Fibroblast of lung (primary cell): ENCODE measurements at places on chromosomes 3 and 15.

- no peak for DNase-seq
These were observed 3.4 kb upstream of the P3H2 start for GRCh38 chr3:190124067-190124466.

GRCh38 chr3:38573111-38573510 is 76.4 kb downstream of the SCN5A start:
- DNase-seq: no peak

DNA sequence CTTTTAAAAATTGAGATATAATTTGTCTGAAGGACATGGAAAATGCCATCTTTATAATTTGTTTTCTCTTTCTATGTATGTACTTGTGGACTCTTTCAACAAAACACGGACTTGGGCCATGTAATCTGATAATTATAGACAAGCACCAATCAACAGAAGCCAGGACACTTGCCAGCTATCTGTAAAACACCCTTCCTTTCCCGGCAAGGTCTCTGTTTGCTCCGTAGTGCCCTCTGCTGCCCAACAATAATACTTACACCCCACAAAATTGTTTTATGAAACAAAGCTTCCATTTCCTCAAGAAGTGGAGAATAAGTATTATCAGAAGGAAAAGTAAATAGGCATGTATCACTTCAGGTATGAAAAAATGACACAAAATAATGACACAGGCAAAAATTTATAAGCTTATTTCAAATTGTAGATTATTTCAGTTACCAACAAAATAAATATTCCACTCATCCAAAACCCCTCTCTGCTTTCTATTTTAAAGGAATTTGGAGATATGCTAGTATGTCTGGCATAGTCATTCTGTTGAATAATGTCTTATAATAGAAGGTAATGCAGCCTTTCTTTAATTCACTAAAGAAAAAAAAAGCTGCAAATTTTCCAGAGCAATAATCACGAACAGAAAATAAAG is 32.8 kb downstream of the MYH15 start:
- DNase-seq: peak; percentile 64

- peak; percentile 66 for DNase-seq
These were observed 48.1 kb upstream of the MAP4 start for GRCh38 chr3:48064292-48064829.

DNA sequence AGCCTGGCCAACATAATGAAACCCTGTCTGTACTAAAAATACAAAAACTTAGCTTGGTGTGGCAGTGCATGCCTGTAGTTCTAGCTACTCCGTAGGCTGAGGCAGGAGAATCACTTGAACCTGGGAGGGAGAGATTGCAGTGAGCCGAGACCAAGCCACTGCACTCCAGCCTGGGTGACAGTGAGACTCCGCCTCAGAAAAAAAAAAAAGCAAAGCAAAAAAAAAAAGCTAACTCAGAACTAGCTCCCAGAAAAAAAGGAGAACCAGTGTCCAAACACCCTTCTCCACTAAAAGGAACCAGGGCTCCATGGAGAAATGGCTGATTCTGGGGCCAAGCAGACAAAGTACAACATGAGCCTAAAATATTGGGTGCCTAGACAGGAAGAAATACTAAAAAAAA is 16.7 kb upstream of the CRTC3 start:
- no peak for DNase-seq

- DNase-seq: peak; percentile 96
These were observed 32.7 kb downstream of the SMAD3 start for GRCh38 chr15:67097930-67098740.

- DNase-seq: no peak
These were observed 331.0 kb upstream of the RARB start for GRCh38 chr3:25097023-25097422.

- DNase-seq: no peak
These were observed 24.7 kb upstream of the PRR23E start for GRCh38 chr3:127168271-127168670.

GRCh38 chr15:37933666-37934065 is 774 bp upstream of the TMCO5A start:
- DNase-seq: peak; percentile 53

GRCh38 chr15:68203486-68203885 is 1.6 kb downstream of the CALML4 start:
- DNase-seq: no peak

- no peak for DNase-seq
These were observed 929.2 kb upstream of the CFAP20DC start for GRCh38 chr3:59978979-59979378.

GRCh38 chr3:126917232-126917804 is 65.6 kb upstream of the PLXNA1 start:
- DNase-seq: no peak

DNA sequence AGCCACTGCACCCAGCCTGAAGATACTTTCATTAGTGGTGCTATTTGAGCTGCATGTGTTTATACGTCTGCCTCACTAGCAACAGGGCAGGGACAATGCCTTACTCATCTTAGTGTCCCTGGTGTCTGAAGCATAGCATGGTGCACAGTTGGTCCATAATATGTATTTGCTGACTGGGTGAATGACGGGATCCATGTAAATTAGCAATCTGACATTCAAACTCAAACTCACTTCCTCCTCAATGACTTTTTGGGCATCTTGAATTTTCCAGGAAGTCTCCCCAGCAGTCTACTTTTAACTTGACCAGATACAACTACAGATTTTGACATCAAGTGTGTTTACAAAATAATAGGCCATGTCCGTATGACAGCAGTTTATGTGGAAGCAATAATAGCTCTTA is 3.0 kb upstream of the LDHAL6B start:
- no peak for DNase-seq

DNA sequence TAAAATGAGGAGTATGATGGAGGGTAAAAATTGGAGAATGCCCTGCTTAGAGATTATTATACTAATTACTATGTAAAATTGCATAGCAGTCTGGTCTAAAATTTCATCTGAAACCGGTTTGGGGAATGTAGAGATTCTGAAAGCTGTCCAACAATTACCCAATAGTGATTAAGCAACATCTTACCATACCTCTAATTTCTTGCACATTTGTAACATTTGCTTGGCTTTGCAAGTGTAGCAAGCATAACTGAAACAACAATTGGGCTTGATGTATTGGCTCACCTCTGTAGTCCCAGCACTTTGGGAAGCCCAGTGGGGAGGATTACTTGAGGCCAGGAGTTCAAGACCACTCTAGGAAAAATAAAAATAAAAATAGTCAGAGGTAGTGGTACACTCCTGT is 17.4 kb downstream of the AADACL2 start:
- DNase-seq: peak; percentile 29

DNA sequence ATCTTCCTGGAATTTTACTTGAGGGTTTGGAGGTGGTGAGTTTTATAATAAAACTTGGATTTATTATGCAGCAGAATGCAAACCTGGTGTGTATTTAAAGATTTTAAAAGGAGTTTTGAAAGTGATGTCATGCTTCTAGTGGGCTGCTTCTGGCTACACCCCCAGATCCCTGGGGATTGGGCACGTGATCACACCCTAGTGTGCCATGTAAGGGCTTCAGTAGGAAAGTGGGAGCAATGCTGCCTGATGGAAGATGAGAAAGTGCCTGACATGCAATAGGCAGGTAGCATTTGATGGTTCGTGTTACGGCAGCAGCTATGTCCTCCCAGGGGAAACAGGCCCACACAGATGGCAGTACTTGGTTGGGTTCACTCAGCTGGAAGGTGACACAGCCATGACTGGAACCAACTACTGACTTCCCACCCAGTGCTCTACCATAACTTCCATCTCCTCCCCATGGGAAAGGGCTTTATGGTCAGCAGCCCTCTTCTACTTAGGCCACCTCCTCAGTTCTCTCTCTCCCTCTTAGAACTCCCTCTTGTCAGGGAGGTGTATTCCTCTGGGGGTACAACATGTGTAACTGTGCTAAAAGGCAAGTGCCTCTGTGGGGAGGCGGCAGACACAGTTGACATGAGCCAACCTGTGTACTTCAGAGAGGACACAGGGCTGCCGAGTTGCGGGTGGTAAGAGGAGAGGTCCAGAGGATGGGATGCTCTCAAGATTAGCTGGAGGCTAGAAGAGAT is 5.6 kb downstream of the ITPKA start:
- no peak for DNase-seq

DNA sequence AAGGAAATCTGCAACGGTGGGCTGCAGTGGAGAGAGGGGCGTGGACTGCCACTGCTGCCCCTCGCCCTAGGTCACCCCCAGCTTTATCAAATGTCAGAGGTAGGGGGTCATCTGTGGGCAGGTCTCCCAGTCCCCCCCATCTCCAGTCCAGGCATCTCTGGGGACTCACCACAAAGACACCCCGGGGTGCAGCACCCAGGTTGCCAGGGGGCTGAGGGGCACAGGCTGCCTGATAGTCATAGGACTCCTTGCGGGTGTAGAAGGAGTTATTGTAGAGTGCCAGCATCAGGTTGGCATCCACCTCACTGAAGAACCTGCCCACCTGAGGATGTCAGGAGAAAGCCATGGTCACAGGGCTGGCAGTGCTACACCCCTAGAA is 6.5 kb upstream of the TMEM115 start:
- DNase-seq: no peak

GRCh38 chr3:40745381-40746106 is 220.8 kb downstream of the ZNF621 start:
- DNase-seq: no peak

GRCh38 chr15:61524086-61524485 is 295.0 kb upstream of the RORA start:
- no peak for DNase-seq

- DNase-seq: peak; percentile 78
These were observed 932 bp downstream of the ARL8B start for GRCh38 chr3:5122741-5123706.

GRCh38 chr15:39517122-39517855 is 63.6 kb upstream of the THBS1 start:
- no peak for DNase-seq

DNA sequence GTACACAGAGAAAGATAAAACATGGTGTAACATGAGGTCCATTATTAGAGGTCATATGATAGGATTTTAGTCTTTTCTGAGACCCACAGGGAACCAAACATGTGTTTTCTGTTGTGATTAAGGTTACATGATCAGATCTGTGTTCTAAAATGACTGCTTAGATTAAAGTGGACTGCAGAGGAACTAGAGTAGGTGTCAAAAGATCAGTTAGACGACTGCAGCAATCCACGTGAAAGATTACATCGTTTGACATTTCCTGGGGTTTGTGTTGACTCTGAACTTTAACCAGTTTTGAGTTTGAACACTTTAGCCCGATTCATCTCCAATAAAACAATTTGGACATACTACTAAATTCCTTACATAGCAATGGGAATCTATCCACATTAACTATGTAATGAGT is 5.1 kb downstream of the MIX23 start:
- DNase-seq: no peak
